Ammon's horn (tissue), 1 donor: ENCODE measurements at places on chromosomes 7 and 10.

DNA sequence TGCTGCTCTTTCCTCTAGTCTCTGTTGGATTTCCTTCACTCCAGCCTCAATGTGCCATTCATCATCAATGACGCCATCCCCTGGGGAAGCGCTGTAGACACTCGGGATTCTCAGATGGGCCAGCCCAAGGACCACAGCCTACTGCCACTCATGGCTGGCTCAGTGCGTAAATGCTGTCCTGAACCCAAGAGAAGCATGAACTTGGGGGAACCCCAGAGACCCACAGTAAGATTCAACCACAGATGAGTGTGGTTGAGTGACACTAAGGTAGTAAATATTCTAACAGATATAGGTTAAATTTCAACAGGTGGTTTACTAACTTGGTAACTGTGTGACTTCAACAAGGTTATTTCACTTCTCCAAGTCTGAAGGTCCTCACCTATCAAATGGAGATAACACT, 304.1 kb downstream of the GRM8 start:
- DNase-seq = no peak

DNA sequence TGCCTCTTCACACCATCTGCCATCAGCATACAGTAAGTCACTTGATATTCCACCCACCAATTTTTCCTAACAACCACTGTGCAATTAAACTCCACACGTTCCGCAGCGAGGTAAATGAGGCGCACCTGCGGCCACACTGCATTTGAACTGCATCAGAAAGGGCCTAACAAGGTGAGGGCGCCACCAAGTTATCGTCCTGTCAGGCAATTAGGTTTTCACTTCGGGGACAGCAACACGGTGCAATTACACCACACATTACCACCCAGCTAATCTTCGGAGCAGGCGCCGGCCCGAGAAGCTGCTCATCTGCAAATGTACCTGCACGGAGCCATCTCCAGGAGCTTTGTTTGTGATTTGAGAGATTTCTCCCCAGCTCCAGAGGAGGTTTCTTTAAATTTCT, 84.4 kb downstream of the EBF3 start:
- DNase-seq = no peak

- DNase-seq = peak; percentile 56
Measured at GRCh38 chr7:121752706-121753105, 120.3 kb upstream of the PTPRZ1 start.

- no peak for DNase-seq
Measured at GRCh38 chr10:71455035-71455434, 58.3 kb downstream of the CDH23 start.

GRCh38 chr10:90407131-90407530, 450.7 kb downstream of the HTR7 start:
- no peak for DNase-seq

DNA sequence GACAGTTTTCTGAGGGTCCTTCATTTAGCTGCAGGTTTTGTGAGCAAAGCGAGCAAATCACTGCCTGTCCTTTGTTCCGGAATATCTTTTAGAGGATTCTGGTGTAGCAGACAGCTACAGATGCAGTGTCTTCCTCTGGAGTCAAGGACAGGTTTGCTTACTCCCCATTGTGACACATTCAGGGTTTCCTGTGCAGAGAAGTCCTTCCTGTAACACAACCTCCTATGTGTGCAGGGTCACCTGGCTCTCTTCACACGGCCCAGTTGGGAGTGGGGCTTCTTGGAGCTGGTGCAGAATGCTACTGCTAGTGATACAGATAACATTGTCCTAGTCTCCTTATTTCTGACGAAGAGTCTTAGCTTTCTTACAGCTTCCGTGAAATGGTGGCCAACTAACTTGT, 47.9 kb downstream of the RBM33 start:
- DNase-seq = no peak
